Left lung (tissue), 14 donors: ENCODE measurements at places on chromosomes 1 and 21. TPM values are rescaled to one million over a fixed set of nuclear protein-coding genes. Genes with fewer than 3 reads are reported as not detected.

DNA sequence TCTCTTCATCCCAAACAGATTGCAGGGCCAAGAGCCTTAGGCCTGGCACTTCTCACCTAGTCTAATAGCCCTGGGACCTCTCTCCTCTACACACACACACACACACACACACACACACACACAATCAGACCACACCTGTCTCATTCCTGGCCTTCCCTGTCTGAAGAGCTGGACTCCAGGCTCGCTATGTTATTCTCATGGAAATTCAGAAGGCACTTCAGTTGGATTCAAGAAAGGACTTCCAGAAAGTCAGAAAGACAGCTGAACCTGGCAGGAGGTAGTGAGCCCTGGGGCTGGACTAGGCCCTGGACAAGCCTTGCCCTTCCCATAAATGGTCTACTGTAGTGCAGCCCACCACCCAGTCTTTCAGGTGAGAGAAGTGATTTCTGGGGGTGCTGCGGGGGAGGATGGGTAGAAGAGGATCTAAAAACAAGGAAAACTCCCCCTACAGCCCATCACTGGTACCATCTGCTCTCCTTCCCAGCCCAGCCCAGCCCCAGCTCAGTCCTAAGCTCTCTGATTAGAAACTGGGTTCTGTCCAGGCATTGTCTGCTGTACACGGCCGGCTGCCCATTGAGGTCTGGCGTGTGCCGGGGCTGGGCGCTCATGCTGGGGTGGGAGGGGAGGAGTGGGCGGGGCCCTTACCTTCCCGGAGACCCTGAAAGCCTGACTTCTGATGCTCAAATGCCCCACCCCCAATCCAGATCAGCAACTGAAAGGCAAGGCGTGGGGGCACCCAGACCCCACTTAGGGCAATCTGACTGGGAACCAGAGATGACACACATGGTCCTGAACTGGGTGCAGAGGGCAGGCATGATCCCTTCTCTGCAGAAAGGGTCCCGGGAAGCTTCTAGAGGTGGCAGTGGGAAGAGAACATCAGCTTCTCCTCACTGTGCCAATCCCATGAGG is 2.5 kb downstream of the KIF21B start:
- no peak for DNase-seq

- DNase-seq = no peak
These were observed 23.9 kb downstream of the ACOT11 start for GRCh38 chr1:54571803-54572541.

- no peak for DNase-seq
These were observed 148.6 kb downstream of the HUNK start for GRCh38 chr21:32021319-32021994.

DNA sequence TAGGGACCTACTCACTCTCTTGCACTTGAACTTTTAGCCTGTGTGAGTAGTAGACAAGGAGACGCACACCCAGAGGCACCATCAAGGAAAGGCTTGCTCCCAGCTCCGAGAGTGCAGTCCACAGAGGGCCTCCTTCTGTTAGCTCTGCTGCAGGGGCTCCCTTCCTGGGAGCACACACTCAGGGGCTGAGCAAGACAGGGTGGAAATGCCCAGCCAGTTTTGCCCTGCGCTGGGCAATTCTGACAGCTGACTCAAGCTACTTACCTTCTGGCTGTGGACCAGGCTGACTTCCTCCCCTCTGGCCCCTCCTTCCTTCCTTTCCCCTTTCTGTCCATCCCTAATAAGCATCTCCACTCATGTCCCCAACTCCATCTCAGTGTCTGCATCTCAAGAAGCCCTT is 449.1 kb downstream of the PTPRU start:
- no peak for DNase-seq

OR2T12 gene
- not detected for total RNA-seq

MKNK1 gene
- 96.0 TPM for total RNA-seq

TMEM269 gene
- not detected for total RNA-seq

ZBTB8A gene
- total RNA-seq = 9.8 TPM

DNA sequence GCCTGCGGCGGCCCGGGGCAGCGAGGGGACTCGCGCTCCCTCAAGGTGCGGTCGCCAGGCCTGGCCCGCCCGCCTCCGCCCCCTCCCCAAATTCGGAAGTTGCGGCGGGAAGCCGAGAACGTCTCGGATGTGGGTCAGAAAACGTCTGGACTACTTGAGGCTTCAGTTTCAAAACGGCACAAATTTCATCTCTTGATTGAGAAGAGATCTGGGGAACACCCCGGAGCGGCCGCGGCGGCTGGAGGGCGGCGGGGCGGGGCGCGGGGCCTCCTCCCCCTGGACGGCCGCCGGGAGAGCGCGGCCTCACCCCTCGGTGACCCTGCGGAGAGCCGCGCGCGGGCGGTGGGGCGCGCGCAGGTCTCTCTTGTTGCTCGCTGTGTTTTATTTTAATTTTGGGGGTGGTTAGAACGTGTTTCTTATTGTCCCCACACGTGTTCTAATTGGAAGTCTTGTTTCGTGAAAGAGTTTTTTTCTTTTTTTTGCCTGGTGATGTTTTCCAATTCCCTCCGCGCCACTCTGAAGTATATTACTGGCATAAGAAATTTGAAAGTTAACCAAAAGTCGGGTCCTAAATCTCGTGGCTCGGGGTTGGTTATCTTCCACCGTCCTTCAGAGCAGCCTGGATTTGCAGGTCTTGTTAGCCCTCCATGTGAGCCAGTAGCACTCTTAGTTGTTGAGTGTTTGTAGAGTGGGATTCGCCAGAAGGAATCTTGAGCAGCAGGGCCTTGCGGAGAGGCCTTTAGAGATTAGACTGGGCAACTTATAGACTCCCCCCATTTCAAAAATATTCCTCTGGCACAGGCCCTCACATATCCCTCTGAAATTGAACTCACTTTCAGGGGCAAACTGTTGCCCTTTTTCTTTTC is 749 bp downstream of the PCBP3 start:
- DNase-seq = no peak

DNA sequence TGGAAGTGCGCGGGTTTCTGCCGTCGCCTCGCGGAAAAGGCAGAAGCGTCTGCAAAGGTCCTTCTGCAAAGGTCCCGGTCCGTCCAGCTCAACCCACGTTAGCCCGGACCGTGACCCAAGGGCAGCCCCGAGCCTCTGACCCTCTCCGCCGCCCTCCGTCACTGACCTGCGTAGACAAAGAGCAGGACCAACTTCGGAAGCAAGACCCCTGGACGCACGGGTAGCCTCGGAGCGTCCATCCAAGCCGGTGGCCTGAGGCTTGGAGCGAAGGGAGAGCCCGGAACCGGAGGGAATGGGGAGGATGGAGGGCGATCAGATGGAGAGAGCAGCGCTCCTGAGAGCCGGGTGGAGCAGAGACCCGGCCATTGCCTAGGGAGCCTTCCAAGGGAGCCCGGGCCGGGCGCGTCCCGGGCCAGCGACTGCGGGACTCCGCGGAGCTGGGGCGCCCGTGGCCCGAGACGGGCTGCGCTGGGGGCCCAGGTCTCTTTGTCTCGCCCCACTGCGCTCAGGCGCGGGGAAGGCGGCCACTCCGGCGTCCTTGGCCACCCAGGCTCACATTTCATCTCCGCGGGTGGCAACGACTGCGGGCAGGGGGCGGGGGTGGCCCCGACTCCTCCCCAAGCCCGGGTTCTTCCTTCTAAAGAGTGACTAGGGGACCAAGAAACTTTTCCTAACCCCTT is at the start of gene CYYR1:
Gene CYYR1 (minus strand): TSS at position 585 of the 680 bp plus-strand sequence. CDS start 346 bp downstream, at position 239.
- peak; percentile 79 for DNase-seq

- DNase-seq = no peak
These were observed 318.2 kb upstream of the PLXNA2 start for GRCh38 chr1:208562151-208562960.

DNA sequence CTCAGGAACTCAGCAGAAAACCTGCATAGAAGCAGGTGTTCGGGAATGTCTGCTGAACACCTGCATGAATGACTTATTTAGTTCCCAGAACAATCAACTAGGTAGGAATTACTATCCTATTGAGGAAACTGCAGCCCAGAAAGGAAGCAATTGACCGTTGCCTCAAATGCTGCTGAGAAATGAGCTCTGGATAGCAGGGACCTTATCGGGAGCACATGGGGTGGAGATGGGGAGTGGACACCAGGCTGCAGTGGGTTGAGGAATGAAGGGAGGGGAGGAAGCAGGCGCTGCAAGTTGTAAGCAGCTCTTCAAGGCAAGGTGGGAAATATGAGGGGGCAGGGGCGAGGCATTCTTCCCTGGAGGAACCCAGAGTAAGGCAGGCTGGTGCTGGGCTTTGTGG is 10.8 kb upstream of the CDCP2 start:
- no peak for DNase-seq

GRCh38 chr1:204126386-204126785 is 25.5 kb downstream of the ETNK2 start:
- no peak for DNase-seq

DNA sequence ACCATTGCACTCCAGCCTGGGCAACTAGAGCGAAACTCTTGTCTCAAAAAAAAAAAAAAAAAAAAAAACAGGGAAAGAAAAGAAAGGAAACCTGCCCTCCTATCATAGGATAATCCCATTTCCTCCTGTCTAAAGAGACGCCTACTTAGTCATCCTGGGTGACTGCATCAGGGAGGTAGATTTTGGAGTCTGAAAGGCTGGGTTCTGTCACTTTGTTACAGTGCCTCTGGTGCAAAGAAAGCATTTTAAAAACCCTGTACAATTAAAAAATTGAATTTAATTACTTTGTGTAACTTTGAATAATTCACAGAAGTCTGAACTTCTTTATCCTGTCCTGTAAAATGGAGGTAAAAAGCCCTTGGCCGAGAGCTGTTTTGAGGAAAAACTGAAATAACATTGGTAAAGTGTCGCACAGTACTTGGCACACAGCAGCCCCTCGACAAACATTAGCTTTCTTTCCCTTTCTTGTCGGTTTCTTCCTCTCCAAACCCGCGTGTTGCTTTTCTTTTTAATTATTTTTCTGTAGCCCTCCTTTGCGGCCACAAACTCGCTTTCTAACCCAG is 657 bp upstream of the HDAC1 start:
- no peak for DNase-seq

ANKRD35 gene
- 1.4 TPM for total RNA-seq

DNA sequence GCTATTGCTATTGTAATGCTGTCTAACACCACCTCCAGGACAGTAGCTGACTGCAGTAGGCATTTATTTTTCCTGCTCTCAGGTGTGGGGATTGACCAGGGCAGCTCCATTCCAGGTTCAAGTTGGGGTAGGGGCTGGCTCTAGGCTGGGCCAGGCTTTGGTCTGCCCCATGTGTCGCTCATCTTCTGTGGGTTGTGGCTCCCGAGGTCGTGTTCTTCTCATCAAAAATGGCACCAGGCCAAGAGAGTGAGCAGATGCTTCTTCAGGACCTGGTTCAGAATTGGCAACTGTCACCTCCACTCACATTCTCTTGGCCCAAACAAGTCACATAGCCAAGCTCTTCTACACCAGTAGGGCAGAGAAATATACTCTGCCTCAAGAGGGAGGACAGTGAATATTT is 133.7 kb downstream of the PTPRU start:
- no peak for DNase-seq

NR1I3 gene
- not detected for total RNA-seq

DNA sequence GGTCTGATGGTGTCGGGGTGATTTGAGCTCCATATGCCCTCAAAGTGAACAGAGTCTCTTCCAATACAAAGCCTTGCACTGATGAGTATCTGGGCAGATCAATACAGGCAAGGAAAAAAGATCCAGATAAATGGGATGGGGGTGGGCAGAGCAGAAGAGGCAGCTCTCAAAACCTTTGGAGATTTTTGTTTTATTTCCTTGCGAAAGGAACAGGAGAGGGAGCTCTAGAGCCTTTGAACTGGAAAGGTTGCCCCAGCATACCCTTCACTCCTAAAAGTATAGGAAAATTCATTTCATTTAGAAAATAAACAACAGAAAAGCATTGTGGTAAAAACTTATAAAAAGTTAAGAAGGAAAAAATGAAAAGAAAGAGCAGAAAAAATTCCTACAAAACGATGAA is 31.4 kb upstream of the OLIG2 start:
- DNase-seq = no peak

- no peak for DNase-seq
These were observed 37.6 kb downstream of the MT1HL1 start for GRCh38 chr1:236966636-236967035.

DNA sequence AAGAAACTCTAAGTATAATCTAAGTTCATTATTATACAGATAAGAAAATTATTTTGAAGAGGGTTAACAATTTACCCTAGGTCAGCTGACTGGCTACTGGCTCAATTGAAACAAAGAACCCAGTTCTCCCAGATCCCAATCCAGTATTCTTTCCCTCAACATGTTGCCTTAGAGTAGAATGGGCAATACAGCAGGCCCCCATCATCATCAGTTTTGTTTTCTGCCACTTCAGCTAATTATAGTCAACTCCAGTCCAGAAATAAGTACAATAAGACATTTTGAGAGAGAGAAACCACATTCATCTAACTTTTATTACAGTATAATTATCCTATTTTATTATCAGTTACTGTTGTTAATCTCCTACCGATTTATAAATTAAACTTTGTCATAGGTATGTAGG is 241.2 kb downstream of the ASTN1 start:
- no peak for DNase-seq

- no peak for DNase-seq
These were observed 15.1 kb downstream of the NFYC start for GRCh38 chr1:40706626-40707025.

GRCh38 chr1:78619803-78620579 is at the start of gene IFI44L:
IFI44L (plus strand) TSS chr1:78620448; CDS start chr1:78627916, 7,468 bp downstream.
- peak; percentile 40 for DNase-seq

GRCh38 chr1:200660719-200661118 is 9.0 kb downstream of the DDX59 start:
- no peak for DNase-seq

DNA sequence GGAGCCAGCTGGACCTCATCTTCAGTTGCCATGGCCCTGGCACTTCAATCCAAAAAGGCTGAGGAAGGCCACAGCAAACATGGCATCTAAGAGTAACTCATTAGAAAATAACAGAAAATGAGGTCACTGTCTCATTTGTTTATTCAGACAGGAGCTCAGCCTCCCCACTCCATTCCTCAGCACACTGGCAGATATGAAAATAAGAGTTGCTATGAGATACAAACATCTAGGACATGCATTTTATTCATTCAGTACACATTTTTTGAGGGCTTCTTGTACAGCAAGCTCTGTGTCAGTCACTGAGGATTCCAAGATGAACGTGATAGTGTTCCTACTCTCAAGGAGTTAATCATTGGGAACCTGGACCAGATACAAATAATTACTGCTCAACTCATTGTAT is 32.7 kb upstream of the TMEM125 start:
- no peak for DNase-seq

CLDN14 gene
- not detected for total RNA-seq

GRCh38 chr1:76901158-76901767 is 34.0 kb downstream of the ST6GALNAC5 start:
- DNase-seq = no peak
